ENCODE measurements at places on chromosomes 3 and 15.
A peak's percentile ranks its signal among the peaks of the same experiment; 100 is the strongest.

DNA sequence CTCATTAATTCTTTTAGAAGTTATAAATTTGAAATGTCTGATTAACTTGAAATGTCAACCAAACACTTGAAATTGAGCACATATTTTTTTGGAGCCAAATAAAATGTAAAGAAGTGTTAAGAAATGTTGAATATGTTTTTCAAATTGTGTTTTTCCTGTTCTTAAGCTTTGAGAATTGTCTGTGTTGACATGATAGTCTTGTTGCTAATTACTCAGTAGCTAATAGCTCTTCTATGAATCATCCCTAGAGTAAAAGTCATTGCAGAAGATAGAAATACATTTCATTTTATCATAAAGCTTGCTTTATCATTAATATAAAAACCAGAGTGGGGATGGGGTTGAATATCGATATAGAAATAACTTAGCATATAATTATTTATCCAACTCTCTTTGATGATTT lies 41.9 kb upstream of the ABHD10 start:
- no peak for DNase-seq

- no peak for DNase-seq
These were observed 3.3 kb upstream of the CP start for GRCh38 chr3:149224736-149225594.

DNA sequence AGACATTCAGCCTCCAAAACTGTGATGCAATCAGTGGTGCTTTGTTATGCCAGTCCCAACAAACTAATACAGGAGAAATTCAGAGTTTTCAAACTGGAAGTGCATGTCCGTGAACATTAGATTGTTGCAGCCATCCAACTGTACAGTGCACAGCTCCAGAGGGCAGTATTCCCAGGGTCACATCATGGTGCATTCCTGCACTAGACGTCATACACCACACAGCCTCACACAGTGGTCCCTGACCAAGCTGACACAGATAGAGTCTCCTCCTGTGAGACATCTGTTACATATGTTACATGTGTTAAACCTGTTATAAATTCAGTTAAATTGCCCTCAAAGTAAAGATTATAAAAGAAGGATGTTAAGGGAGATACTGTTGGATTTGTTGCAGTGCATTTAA lies 209.0 kb downstream of the LRRN1 start:
- DNase-seq, result no peak

- DNase-seq, result no peak
These were observed 141.2 kb downstream of the SERPINI1 start for GRCh38 chr3:167876620-167877281.

DNA sequence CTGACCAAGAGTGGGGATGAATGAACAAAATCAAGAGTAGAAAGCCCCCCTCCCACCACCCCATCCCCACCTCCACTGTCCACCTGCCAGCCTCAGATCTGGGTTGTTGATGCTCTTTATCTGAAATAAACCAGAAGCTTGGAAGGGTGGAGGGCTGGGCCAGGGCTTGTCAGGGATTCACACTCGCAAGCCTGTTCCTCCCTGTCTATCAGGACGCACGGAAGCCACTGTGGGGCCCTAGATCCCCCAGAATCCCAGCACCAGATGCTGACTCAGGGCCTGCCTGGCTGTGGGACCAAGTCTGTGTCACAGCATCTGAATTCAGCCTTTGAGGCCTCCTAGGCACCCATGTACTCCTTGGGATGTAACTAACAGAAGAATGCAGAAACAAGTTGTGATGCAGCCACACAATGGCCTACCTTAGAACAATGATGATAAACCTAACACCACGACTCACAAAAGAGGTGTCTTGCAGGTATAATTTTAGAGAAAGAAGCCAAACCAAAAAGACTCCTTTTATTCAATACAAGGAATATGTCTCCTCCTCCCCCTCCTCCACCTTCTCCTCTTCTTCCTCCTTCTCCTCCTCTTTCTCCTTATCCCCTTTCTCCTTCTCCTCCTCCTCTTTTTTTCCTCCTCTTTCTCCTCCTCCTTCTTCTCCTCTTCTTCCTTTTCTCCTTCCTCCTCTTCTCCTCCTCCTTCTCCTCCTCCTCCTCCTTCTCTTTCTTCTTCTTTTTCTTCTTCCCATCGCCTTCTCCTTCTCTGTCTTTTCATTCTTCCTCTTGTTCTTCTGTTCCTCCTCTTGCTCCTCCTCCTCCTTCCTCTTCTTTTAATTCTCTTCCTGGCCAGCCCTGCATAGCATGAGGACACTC lies 234.7 kb downstream of the PLCL2 start:
- no peak for DNase-seq

DNA sequence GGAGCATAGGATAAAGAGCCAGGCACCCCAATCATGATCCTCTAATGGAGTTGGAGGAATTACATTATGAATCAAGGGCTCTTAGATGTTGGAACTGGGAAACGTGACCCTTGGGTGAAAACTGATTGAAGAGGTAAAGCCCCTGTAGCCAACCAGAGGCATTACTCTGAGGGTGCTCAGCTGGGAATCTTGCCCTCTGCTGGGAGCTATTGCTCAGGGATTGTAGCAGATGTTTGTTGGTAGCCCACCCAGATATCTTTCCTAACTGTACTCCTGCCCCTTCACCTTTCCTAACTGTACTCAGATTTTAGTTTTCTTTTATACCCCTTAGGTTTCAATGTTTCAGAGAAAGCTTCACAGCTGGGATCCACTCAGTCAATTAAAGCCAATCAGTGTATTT lies 74.2 kb downstream of the RARB start:
- DNase-seq, result no peak

GRCh38 chr3:75983111-75983510 lies 197.8 kb upstream of the ZNF717 start:
- DNase-seq, result no peak

- DNase-seq, result no peak
These were observed 44.2 kb upstream of the TIPARP start for GRCh38 chr3:156630081-156630772.

GRCh38 chr3:155585384-155585783 lies 159.5 kb downstream of the PLCH1 start:
- DNase-seq, result no peak

DNA sequence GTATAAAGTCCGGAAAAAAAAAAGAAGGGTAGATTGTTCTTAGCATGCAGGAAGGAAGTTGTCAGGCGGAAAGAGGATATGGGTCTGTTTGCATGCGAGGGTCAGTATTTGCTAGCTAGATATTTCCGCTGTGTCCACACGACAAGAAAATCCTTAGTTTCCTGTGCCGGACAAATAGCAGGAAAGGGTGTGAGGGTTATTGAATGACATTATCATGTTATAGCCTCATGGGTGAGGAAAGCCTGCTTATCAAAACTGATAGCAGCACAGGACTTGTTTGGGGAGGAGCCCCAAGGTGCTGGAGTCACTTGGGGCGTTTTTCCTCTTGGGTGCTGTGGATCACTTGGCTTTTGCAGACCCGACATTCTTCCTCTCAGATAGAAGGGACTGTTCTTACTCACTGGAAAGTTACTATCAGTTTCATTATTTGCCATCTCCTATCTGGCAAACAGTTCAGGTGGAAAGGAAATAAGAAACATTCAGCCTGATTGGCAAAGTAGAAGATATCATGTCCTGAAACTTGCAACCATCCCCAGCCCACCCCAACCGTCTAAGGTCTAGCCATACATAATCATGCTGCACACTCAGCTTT lies 127.2 kb upstream of the DPH6 start:
- peak; percentile 16 for DNase-seq

GRCh38 chr3:6733699-6734394 lies 127.1 kb upstream of the GRM7 start:
- DNase-seq, result no peak

DNA sequence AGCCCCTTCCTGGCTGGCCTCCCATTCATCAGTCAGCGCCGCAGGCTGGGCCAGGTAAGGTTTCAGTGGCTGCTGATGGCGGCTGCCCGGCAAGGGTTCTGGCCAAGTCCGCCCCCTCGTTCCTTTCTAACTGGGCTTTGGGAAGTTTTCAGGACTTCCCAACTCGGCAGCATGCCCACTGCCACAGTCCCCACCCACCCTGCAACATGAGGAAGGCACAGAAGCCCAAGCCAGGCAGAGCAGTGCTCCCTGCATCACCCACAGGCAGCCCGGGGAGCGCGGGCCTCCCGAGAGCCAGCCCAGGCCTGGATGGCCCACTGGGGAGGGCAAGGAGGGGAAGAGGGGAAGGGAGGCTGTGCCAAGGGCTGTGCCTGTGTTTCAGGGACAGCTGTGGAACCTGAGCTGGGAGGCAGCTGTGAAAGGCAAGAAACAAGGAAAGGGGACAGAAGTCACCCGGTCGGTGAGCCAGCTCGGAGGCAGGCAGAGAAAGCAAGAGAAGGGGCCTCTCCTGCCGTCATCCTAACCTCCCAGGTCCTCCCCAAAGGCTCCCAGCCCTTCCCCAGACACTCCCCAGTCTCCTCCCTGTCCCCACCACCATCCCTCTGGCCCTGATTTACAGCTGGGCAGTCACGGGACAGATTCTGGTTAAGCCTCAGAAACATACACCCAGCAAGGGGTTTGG lies 73.9 kb downstream of the CPN2 start:
- no peak for DNase-seq

- no peak for DNase-seq
These were observed 53.9 kb upstream of the CTDSPL start for GRCh38 chr3:37807749-37808148.

- no peak for DNase-seq
These were observed 459.7 kb upstream of the EPHA6 start for GRCh38 chr3:96354742-96355141.

- no peak for DNase-seq
These were observed 347.0 kb downstream of the NEK10 start for GRCh38 chr3:27022096-27022761.

DNA sequence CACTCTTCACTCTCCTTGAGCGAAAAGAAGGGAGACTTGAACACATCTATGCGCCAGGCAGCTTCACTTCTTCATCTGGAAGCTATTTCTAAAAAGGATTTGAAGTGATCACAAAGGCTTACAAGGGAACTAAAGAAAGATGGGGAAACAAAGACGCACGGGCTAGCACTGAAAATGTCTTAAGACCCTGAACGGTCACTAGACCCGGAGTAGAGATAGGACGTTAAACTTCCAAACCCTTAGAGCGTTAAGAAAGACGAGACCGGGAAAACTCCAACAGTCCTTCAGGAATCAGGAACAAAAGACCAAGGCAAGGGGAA lies 47.5 kb upstream of the EPHB3 start:
- no peak for DNase-seq

- no peak for DNase-seq
These were observed 190.6 kb downstream of the CNTN3 start for GRCh38 chr3:74423867-74424266.

- no peak for DNase-seq
These were observed 43.3 kb upstream of the CCDC174 start for GRCh38 chr3:14608298-14608697.

DNA sequence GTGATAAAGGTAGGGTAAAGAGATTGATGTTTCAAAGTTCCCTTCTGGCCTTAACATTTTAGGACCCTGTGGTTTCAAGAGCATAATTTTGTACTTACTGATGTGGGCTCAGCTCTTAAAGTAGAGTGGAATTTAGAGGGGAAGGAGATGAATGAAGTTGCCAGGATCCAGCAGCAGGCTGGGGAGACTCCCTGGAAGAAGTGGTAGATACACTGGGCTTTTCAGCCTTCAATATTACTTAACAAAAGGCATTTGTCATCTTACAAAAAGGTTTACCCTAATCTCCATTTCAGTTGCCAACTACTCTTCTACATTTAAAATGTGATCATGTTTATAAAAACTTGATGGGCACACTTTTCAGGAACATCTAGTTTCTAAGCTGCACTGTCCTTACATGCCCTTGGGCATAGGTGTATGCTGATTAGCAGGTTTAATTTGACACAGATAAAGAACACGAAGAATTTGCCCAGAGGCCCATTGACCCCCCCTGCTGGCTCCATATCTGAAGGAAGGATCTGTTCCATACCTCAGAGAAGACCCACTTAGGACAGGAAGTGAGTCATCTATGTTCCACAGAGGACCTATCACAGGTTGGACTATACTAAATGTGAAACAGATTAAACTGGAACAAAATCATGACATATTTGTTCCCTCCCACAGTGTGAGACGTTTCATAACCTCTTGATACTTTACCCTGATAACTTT lies 93.0 kb upstream of the LPP start:
- DNase-seq, result no peak

DNA sequence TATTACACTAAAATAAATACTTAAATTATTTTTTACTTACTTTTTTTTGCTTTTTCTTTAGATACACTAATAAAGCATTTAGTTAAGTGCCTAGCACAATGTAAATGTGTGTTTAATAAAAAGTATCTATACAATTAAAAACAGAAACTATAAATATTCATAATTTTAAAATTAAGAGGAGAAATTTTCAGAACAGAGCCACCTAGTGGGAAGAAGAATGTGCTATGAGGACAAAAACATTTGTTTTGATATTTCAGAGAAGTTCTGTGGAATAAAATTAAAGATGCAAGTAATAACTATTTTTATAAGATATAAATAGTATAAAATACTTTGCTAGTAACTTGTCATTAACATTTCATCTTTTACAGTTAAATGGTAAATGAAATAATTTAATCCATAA lies 33.6 kb upstream of the PLSCR5 start:
- DNase-seq, result no peak

GRCh38 chr15:38231436-38231835 lies 21.2 kb upstream of the SPRED1 start:
- no peak for DNase-seq

DNA sequence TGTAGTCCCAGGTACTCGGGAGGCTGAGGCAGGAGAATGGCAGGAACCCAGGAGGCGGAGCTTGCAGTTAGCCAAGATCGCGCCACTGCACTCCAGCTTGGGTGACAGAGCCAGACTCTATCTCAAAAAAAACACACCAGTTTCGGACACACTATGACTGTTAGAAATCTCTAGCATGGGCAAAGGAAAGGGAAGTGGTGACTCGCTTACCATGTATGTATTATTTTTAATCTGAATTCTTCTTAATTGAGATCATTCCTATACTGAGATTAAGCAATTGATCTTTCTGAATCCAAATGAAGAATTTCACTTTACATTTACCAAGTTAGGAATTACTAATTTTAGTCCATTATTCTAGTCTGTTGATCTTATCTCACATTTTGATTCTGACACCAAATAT lies 459.2 kb upstream of the ALCAM start:
- no peak for DNase-seq

GRCh38 chr15:99042892-99043291 lies 35.3 kb upstream of the PGPEP1L start:
- DNase-seq, result no peak

- DNase-seq, result no peak
These were observed 66.5 kb downstream of the CTNNB1 start for GRCh38 chr3:41265823-41266273.

DNA sequence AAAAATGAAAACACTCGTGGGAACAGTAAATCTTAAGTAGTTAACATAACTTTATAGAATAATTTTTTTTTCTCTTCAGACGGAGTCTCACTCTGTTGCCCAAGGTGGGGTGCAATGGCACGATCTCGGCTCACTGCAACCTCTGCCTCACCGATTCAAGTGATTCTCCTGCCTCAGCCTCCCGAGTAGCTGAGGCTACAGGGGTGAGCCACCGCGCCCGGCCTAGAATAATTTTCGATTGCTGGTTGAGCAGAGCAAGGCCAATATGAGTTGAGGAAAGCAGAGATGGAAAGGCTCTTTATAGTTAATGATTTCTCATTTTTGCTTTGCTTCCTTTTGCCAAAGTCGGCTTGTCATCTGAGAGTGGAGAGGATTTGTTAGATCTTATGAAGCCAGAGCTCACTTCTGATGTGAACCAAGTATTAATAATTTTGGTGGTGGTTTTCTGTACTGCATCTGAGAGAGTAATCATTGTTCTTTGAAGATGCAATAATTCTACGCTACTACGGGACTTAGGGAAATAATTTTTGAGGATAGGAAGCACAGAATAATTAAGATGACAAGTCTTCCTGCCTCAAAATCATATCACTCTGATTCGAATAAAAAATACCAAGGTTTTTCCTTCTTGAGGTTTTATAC lies 1.6 kb upstream of the GOLM2 start:
- DNase-seq, result no peak

- no peak for DNase-seq
These were observed 131.8 kb upstream of the SLC7A14 start for GRCh38 chr3:170717410-170718402.
